HFF-Myc (cell line): ENCODE measurements at places on chromosomes 12 and 14.
A peak's percentile ranks its signal among the peaks of the same experiment; 100 is the strongest.

DNA sequence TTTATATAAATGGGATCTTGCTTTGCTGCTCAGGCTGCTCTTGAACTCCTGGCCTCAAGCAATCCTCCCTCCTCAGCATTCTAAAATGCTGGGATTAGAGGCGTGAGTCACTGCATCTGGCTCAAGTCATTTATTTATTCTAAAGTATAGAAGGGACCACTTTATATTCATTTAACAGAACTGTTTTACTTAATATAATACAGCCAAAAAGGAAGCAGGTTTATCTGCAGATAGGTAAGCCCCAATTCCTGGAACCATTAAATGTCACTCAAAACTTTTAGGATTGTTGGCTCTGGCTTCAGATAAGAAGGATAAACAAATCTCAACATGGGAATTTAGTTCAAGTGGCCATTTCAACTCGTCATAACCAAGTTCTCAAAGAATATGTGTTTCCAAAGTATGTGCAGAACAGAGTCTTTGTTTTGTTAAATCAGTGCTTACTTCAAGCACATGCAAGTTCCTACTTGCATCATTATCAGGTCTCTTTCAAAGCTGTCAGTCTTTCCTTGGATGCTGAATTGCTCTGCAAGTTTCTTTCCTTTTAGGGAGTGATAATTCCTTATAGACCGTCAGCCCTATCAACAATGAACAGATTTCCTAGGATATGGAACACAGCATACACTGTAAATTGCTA lies 60.4 kb downstream of the KITLG start:
- no peak for DNase-seq

- DNase-seq = peak; percentile 49
Observed at GRCh38 chr12:112148031-112148513, 22.7 kb downstream of the TRAFD1 start.

GRCh38 chr14:24848102-24848790 lies 201.7 kb downstream of the STXBP6 start:
- no peak for DNase-seq

DNA sequence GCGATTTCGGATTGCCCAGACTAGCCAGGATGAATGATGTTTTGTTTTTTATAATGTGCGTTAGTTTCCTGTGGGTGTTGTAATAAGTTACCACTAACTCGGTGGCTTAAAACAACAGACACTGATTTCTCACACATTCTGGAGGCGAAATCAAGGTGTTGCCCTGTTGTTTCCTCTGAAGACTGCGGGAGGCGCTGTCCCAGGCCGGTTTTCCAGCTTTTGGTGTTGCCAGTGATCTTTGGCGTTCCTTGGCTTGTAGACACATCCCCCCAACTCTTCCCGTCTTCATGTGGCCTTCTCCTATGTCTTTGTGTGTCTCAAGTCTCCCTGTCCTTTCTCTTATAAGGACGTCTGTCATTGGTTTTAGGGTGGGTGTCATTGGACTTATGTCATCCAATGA lies 267.7 kb downstream of the AACS start:
- DNase-seq = no peak

- no peak for DNase-seq
Observed at GRCh38 chr12:68913682-68914081, 19.3 kb downstream of the CPM start.

GRCh38 chr12:49983892-49984291 lies 11.1 kb downstream of the AQP6 start:
- DNase-seq = peak; percentile 82

GRCh38 chr12:4272424-4273272 lies 914 bp upstream of the CCND2 start:
- no peak for DNase-seq

DNA sequence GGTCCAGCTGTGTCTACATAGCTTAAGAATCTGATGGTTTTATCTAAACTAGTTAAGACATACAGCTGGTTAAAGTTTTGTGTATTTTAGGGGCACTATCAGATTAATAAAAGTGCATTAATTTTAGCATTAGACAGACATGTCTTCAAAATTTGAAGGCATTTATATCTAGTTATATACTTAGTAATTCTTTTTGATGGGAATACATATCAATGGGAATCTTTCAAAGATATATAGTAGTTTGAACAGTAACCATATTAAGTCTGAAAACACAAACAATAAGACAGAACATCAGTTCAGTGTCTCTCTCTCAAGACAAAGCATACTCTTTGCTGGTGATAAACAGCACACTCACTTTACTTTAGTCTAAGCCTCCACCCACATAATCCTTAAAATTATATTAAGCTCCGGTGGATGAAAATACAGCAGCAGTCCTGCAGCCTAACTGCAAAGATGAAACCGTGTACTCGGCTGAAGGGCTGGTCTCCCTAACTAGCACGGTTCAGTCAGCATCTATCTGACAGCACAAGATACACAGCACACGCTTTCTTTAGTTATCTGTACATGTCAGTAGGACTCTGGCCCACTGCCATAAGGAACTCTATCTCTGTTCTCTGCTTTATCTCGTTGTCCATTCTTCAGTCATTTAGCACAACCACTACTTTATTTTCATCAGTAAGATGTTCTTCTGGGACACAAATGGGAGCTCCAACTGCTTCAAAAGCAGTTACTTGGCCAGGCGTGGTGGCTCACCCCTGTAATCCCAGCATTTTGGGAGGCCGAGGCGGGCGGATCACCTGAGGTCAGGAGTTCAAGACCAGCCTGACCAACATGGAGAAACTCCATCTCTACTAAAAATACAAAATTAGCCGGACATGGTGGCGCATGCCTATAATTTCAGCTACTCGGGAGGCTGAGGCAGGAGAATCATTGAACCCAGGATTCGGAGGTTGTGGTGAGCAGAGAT lies 80.5 kb downstream of the MED13L start:
- no peak for DNase-seq

- no peak for DNase-seq
Observed at GRCh38 chr14:62015243-62015642, 253.0 kb downstream of the SNAPC1 start.

GRCh38 chr14:59028476-59029202 lies 159.8 kb upstream of the DAAM1 start:
- peak; percentile 97 for DNase-seq

DNA sequence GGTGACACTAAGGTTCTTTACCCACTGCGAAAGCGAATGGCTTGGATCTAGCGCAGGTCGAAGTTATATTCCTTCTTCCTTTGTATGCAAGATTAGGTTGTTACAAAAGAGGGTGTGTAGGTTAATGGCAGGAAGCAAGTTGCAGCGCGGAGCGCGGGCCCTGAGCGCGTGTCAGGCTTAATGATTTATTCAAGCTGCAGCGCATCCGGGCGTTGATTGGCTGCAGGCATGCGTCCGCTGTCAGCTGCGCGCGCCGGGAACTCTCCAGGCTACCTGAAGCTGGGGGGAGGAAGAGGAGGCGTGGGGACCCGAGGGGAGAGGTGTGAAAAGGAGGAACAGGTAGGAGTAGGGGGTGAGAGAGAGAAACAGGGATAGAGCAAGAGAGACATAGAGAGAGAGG lies 7.4 kb downstream of the ASCL1 start:
- DNase-seq = no peak

GRCh38 chr12:52146822-52147366 lies 44.9 kb downstream of the KRT80 start:
- no peak for DNase-seq

DNA sequence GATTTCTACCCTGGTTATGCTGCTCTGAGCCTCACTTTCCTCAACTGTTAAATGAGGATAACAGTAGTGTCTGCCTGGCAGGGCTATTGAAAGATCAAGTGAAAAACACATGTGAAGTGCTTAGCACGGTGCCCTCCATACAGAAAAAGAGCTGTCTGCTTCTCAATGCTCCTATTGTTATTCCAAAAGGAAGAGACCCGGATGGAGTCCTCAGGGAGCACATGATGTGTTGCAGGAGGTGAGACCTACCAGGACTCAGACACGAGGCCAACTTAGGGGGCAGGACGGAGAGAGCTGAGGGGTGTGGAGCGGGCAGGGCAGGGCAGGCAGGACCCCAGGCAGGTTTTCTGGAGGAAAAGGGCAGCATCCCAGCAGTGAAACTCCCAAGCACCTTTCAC lies 8.9 kb downstream of the FAIM2 start:
- DNase-seq = no peak

GRCh38 chr14:49189375-49189774 lies 396.8 kb downstream of the RPS29 start:
- no peak for DNase-seq

DNA sequence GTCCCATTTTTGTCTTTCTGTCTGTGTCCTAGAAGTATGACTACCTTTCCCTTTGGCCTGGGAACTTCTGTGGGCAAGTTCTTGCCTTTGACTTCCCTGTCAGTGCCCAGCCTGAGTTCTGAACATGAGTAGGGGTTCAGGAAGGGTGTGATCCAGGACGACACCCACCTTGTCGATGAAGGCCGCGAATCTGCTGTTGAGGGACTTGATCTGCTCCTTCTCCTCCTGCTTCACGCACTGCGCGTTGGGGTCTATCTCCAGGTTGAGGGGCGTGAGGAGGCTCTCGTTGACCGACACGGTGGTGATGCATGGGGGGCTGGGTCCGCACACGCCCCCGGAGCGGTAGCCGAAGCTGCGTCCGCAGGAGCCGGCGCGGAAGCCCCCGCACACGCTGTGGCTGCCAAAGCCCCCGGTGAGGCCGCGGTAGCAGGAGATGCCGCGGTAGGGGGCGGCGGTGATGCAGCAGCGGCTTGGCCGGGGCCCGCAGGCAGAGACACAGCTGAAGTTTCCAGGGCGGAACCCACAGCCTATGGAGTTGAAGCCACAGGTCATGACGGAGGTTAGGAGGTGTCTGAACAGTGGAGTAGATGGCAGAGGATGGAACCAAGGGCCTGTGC lies at the start of gene KRT83:
TSS of gene KRT83 (minus strand) at position 615 of the 617 bp plus-strand sequence. CDS start at position 552, 63 bp downstream.
- no peak for DNase-seq

GRCh38 chr12:115320967-115321366 lies 637.0 kb upstream of the TBX3 start:
- DNase-seq = no peak

GRCh38 chr14:52000019-52000582 lies 10.8 kb downstream of the RTRAF start:
- DNase-seq = no peak

DNA sequence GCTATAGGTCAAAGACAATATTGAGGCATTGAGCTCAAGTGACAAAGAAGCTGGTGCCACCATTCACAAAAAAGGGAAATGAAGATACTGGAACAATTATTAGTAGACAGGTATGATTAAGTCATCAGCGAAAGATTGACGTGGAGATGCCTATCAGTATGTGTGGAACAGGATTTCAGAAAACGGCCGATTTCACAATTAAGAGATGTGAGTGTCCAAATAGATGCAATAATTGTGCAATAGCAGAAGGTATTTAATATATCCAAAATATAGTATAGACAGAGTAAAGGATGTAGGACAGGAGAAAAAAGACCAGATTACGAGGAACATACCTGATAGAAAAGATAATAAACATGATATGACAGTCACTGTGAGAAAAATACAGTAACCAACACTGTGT lies 433.1 kb downstream of the C12orf50 start:
- DNase-seq = no peak

DNA sequence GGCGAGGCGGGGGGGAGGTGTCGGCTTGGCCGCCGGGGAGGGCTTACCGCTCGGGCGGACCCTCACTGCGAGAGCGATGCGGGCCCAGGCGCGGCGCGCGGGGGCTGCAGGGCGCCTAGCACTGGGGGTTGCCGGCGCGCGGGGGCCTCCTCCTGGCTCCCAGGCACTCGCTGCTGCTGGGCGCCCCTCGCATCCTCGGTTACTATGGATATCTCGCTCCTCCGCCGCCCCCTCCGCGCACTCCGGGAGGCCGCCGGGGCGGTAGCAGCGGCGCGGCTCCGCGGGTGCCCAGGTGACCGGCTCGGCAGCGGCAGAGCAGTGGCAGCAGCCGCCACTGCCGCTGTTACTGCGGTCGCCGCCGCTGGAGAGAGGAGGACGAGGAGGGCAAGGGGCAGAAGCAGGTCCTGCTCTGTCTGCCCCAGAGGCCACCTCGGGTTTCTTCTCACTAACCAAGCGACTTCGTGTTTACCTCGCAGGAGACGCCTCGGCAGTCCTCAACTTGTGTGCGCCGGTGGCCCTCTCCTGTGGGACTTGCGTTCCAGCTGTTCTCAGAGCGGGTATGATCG lies 250.1 kb downstream of the APAF1 start:
- no peak for DNase-seq

DNA sequence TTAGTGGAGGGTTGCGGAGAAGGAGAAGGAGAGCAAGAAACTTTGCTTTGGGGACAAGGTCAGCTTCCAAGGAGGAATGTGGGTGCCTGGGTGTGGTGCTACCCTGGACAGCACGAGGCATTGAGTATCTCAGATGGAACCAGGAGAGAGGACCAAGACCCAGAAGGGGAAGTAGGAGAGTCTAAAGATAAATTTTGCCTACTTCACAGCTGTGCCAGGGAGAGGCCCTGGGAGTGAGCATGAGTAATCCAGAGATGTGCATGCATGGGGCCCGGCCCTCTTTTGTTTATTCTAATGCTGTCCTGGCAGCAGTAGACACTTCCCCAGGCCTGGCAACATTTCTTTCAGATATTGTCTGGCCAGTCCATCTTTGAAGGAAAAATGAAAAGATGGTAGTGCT lies 49.5 kb upstream of the GNPNAT1 start:
- no peak for DNase-seq
